ENCODE measurements at places on chromosomes 5 and 9. TPM values are rescaled to one million over a fixed set of nuclear protein-coding genes. Genes with fewer than 3 reads are reported as not detected.

SLCO6A1 gene
- not detected for total RNA-seq

CDO1 gene
- 4.6 TPM for total RNA-seq

TMEM252 gene
- total RNA-seq = not detected

MYOZ3 gene
- not detected for total RNA-seq

KCNV2 gene
- total RNA-seq = not detected

NR6A1 gene
- total RNA-seq = under 0.01 TPM

CNTNAP3B gene
- total RNA-seq = 2.6 TPM

GRM6 gene
- not detected for total RNA-seq

TRAF2 gene
- total RNA-seq = 13.5 TPM

HAVCR2 gene
- total RNA-seq = not detected

TAF1L gene
- total RNA-seq = not detected

TRIM32 gene
- total RNA-seq = 17.0 TPM
